ENCODE measurements at places on chromosomes 2 and 18.

- DNase-seq = no peak
Observed at GRCh38 chr18:71242981-71243380, 954.1 kb downstream of the SOCS6 start.

- DNase-seq = no peak
Observed at GRCh38 chr2:196995757-196996314, 69.3 kb upstream of the PGAP1 start.

GRCh38 chr2:240205348-240205747, 64.9 kb upstream of the OTOS start:
- DNase-seq = no peak

GRCh38 chr2:73034661-73035375, 36.7 kb downstream of the SFXN5 start:
- no peak for DNase-seq

DNA sequence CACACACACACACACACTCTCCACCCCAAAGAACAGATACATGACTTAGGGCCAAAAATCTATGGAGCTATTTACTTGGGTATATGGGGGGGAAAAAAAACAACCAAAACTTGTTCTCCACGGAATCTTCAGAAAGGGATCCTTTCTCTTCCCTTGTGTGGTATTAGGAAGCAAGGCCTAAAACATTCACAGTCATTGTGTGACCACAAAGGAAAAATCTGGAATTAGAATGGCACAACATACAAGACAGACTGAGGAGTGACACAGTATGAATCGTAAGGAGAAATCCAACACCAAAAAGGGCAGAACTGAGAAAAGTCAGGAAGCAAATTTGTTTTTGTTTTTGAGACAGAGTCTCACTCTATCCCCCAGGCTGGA, 70.3 kb downstream of the ASXL2 start:
- no peak for DNase-seq

DNA sequence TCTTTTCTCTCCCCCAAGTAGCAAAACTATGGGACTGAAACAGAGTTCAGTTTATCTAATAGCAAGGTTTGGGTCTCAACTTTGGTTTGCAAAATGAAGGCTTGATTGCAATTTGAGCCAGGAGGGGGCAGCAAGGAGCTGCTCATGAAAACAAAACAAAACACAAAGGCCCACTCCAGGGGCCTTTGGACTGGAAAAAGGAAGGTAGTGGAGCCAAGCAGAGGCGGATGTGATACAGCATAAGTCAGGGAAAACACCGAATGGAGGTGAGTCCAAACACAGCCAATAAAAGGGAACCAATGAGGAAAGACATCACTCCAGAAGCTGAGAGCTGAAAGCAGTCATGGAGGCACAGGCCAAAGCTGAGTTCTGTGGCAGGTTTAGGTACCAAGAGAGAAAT, 799.7 kb upstream of the ACVR2A start:
- DNase-seq = no peak

- peak; percentile 41 for DNase-seq
Observed at GRCh38 chr2:234135750-234136221, 85.3 kb downstream of the SPP2 start.

GRCh38 chr18:30748541-30748940, 294.0 kb downstream of the DSC3 start:
- DNase-seq = no peak

GRCh38 chr2:158511706-158512105, 55.0 kb downstream of the PKP4 start:
- no peak for DNase-seq

- no peak for DNase-seq
Observed at GRCh38 chr2:167843217-167843616, 404.2 kb downstream of the STK39 start.

GRCh38 chr2:42123426-42123825, 45.7 kb upstream of the EML4 start:
- DNase-seq = no peak

- DNase-seq = no peak
Observed at GRCh38 chr18:59613903-59614302, 83.3 kb downstream of the CCBE1 start.

- no peak for DNase-seq
Observed at GRCh38 chr2:178510384-178510783, 30.1 kb downstream of the PLEKHA3 start.

- DNase-seq = no peak
Observed at GRCh38 chr2:83196225-83196624, 1262.9 kb downstream of the SUCLG1 start.
